ENCODE measurements at places on chromosomes 2 and 18.

GRCh38 chr2:202542142-202542541 lies 92.6 kb upstream of the FAM117B start:
- DNase-seq, result no peak

GRCh38 chr2:119282146-119282995 lies 58.7 kb downstream of the STEAP3 start:
- DNase-seq, result no peak

DNA sequence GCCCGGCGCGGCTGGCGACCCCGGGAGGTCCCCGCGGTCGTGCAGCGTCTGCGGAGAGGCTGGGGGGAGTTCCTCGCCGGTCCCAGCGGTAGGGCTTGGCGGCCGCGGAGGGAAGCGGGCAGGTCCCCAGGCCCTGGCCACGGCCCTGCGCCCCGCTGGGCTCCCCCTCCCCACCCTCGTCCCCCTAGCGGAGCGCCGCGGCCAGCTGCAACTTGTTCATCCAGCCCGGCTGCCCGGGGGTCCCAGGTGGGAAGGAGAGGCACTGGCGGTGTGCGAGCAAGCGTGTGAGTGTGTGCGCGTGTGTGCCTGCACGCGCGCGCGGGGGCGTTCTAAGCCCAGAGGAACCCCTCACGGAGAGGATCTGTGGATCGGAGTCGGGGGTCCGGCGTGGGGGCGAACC lies 1.3 kb downstream of the PTPRM start:
- DNase-seq, result no peak

DNA sequence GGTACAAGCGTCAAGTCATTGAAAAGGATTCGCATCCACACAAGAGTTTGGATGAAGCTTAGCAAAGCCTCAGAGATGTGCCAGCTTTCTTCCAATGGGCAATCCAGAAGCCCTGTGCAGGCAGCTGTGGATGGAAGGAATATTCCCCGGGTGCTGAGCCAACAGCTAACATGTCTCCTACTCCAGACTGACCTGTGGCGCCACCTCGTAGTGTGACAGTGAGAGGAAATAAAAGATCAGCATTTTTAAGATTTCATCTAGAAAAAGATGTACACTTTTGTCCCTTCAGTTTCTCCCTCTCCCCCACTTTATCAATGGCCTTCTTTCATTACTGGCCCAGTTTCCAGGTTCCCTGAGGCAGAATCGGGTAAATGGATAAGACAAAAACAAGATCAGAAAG lies 48.9 kb upstream of the SPATS2L start:
- no peak for DNase-seq

GRCh38 chr2:159177957-159178356 lies 108.5 kb downstream of the WDSUB1 start:
- DNase-seq, result no peak

GRCh38 chr2:100130595-100131391 lies 11.6 kb downstream of the AFF3 start:
- DNase-seq, result no peak

GRCh38 chr2:58891828-58892377 lies 650.8 kb upstream of the FANCL start:
- DNase-seq, result no peak
